HuH-7.5 (cell line): ENCODE measurements at places on chromosomes 7 and 10.

GRCh38 chr10:93334901-93335327 is 147.2 kb downstream of the MYOF start:
- DNase-seq = no peak

DNA sequence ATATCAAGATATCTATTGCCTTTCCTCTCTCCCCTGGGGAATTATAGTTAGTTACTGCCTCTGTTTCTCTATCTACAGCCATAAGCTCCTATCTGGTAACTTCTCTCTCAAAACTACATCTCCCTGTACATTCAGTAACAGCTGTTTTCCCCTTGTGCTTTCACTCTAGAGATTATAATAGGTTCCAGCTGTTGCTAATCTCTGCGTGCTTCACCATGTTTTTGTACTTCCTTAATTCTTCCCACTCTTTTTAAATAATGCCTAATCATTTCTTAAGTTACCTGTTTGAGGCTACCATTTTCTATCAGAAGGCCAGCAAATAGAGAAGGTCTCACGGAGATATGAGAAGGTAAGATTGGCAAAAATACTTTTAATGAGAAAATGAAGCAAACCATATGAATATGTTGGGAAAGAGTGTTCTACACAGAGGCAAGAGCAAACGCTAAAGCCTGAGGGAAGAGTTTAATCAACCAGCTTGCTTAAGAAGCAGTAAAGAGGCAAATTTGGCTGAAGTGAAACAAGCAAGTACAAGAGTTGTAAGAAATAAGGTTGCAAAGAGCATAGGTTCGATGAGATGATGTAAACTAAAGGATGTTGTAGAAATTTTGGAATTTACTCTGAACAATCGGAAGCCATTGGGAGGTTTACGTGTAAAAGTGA is 101.9 kb upstream of the HGF start:
- no peak for DNase-seq

- no peak for DNase-seq
Observed at GRCh38 chr7:72467237-72467636, 55.1 kb upstream of the CALN1 start.

GRCh38 chr10:52048051-52048450 is 266.0 kb upstream of the DKK1 start:
- no peak for DNase-seq

DNA sequence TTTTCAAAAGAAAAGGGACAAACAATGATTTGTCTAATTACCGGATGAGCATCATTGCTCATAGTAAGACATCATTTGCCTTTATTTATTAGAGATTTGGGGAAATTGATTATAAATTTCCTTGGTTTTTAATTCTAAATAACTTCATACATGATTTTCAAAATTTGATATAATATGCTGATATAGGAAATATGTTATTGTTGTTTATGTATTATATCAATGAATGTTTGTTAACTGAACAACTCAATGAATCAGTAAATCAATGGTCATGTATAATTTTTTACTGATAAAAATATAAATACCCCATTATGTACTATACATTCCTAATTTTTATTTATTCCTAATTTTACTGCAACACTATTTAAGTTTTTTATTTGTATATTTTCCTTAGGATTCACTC is 257.3 kb downstream of the TSPAN12 start:
- no peak for DNase-seq

GRCh38 chr7:35652124-35652523 is 42.8 kb downstream of the HERPUD2 start:
- no peak for DNase-seq

GRCh38 chr10:44723619-44724325 is 187.4 kb upstream of the TMEM72 start:
- DNase-seq = no peak

GRCh38 chr7:47350425-47350824 is 231.5 kb downstream of the TNS3 start:
- no peak for DNase-seq

- DNase-seq = no peak
Observed at GRCh38 chr7:113794573-113794972, 124.2 kb downstream of the PPP1R3A start.

DNA sequence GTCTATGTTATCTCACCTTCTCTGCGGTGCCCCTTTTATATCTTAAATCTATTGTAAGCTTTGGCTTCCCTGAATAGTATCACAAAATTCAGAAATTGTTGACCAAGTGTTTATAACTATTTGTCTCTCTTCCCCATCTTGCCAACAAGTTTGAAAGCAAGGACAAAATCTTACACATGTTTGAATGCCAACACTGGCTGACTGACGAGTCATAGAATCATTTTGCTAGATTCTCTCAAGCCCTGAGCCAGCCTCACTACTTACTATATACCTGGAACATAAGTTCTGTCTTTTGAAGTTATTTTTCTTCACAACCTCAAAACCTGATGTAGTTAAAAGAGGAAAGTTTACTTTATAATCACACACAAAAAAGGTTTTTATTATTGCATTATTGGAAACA is 700.7 kb downstream of the PHTF2 start:
- DNase-seq = no peak

- DNase-seq = no peak
Observed at GRCh38 chr10:23529625-23530024, 90.8 kb downstream of the OTUD1 start.

GRCh38 chr10:2342206-2342605 is 604.9 kb upstream of the ADARB2 start:
- no peak for DNase-seq

GRCh38 chr10:118308664-118309063 is 33.5 kb downstream of the FAM204A start:
- DNase-seq = no peak

DNA sequence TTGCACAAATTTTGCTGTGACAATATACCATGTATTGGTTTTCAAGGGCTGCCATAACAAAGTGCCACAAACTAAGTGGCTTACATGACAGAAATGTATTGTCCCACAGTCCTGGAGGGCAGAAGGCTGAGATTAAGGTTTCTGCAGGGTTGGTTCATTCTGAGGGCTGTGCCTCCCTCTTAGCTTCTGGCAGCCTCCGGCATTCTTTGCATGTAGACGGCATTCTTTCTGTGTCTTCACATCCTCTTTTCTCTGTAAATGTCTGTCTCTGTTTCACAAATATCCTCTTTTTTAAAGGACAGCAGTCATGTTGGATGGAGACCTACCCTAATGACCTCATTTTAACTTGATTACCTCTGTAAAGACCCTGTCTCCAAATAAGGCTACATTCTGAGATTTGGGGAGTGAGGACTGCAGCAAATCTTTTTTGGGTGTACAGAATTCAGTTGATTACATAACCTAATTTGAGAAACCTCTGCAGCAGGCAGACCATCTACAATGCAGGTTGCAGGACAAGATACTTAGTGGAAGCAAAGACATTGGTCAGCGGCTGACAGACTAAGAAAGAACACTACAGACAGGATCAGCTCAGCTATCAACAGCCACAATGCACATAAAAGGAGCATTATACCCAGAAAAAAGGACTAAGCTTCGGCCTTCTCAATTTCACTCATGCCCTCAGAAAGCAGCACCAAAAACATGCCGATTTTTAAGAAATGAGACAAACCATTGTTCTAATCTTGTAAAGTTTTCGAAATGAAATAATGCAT is 84.6 kb upstream of the FAM3C start:
- no peak for DNase-seq

DNA sequence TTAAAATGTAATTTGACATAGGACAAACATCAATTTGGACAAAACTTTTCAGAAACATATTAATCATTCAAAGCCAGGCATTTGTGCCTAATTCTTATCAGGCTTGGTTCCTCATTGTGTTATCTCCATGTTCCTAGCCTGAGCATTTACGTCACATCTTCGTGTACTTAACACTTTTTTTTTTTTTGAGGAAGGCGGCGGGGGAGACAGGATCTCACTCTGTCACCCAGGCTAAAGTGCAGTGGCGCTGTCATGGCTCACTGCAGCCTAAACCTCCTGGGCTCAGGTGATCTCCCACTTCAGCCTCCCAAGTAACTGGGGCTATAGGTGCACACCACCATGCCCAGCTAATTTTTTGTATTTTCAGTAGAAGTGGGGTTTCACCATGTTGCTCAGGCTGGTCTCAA is 19.8 kb downstream of the HNRNPA2B1 start:
- DNase-seq = no peak

DNA sequence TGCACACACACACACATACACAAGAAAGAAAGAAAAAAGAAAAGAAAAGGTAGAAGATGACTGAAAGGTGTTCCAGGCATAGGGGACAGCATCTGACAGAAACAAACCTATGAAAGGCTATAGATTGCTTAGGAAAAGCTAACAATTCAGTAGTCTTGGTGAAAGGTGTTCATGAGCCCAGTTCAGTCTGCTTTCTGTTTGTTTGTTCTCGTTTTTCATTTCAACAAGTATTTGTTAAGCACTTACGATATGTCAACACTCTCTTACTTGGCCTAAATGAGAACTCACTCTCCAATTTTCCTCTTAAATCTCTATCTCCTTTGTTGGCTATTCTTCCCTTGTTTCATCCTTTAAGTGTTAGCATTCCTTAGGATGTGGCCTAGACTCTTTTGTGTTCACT is 133.2 kb downstream of the GRM8 start:
- no peak for DNase-seq

DNA sequence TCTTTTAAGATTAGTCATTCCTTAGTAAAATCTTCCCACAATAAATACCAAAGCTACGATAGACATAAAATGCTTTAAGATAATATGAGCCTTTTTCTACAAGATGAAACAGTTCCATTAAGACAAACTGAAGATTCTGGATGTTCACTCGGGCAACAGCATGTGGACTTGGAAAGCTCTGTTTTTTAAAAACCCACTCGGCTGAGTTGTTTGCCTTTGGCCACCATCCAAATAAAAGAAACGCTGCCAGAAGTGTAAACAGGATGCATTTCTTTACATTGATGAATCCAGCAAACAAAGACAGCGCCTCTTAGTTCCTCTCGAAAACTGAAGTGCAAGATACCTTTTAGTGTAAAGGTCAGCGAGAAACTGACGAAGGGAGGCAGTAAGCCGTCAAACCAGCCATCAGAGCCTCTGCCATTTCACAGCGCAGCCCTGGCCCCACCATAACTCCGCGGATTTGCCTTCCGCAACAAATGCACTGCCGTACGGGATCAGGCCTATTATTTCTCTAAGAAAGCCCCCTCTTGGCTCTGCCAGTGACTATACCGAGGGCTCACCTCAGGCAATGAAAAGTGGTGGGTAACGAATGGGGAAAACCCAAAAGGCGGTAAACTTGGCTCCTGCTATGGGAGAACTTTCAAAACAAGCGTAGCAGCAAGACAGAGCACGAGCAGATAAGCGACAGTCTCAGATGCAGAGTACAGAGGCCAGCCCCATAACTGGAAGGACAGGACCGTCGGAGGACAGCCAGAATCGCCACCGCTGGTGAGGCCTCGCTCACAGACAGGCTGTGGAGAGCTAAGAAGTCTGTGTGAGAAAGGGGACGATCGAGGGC is 41.4 kb downstream of the GNA12 start:
- no peak for DNase-seq

- DNase-seq = no peak
Observed at GRCh38 chr7:44280636-44280992, 44.8 kb downstream of the CAMK2B start.

DNA sequence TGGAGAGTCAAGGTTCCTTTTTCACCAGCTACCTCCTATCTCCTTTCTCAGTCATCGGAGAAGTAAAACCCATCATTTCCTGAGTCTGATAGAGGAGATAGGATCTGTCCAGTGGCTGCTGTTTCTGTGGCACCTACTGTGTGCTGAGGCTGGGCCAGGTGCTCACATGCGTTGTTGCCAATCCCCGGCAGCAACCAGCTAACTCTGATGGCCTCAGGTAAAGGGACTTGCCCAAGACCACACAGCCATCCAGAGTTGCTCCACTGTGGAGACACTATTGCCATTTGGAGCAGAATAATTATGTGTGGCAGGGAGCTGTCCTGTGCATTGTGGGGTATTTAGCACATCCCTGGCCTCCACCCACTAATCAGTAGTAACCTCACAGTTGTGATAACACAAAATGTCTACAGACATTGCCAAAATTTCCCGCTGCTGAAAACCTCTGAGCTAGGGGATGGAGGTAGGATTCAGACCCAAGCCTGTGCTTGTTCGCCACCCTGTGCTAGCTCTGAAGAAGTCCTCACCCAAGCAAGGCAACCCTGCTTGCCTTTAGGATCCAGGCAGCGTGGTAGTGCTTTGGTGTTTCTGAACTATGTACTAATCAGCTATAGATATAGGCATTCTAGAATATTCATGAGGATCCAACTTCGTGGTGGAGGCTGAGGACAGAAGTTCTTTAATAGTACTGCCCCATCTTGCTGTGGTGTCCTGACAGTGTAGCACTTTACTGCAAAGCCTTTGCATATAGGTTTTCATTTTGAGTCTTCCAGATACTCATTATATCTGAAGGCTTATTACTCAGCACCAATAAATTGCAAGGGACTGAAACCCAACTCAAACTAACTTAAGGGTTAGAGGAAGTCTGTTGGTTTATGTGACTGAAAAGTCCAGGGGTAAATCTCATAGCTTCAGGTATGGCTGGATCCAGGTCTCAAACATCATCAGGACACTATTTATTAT is 164.6 kb downstream of the GRK5 start:
- no peak for DNase-seq

DNA sequence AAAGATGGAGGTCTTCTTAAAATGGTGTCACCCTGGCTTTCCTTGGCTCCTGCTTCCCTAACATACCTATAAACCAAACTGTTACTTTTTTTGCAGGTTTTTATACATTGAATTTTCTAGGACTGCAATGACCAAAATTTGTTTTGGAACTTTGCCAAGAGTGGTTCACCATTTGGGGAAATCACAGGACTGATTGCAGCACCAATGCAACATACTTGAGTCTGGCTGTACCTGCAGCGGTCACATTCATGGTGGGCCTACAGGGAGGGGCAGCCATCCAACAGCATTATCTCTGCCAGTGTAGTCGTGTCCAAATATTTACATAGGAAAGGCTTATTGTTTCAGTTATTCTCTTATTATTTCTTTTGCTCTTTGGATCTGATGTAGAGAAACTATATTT is 69.0 kb downstream of the HACD1 start:
- no peak for DNase-seq

DNA sequence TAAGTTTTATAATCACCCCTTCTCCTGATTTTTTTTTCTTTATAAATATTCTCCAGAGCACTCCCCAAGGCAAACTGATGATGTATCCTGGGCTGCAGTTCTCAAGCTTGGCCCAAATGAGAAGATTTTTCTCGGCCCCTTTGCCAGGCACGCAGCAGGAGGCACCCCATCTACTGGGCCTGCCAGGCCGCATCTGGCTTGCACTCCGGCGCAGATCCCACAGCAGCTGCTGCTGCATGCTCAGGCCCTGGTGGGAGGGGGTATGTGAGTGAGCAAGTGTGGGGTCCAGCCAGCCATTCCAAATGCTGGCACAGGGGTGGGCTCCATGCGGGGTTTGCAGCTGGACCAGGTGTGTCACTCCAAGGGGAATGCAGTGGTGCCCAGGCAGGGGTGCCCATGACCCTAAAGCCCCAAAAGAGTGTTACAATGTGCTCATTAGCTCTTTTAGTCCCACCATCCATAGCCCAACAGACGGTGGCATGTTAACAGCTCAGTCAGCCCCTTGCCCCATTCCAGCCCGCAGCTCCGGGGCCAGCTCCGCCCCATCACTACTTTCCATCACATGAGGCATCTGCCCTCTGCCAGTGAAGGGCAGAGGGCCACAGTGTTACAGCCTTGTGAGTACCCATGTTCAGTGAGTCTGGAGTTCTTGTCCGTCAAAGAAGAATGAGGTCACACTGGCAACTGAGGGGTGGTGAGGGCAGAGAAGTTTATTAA is 25.9 kb downstream of the OAT start:
- no peak for DNase-seq
